NCI-H1436 (cell line): ENCODE measurements at places on chromosomes 6 and 20.

- DNase-seq = no peak
Observed at GRCh38 chr6:150770637-150771036, 94.9 kb upstream of the MTHFD1L start.

DNA sequence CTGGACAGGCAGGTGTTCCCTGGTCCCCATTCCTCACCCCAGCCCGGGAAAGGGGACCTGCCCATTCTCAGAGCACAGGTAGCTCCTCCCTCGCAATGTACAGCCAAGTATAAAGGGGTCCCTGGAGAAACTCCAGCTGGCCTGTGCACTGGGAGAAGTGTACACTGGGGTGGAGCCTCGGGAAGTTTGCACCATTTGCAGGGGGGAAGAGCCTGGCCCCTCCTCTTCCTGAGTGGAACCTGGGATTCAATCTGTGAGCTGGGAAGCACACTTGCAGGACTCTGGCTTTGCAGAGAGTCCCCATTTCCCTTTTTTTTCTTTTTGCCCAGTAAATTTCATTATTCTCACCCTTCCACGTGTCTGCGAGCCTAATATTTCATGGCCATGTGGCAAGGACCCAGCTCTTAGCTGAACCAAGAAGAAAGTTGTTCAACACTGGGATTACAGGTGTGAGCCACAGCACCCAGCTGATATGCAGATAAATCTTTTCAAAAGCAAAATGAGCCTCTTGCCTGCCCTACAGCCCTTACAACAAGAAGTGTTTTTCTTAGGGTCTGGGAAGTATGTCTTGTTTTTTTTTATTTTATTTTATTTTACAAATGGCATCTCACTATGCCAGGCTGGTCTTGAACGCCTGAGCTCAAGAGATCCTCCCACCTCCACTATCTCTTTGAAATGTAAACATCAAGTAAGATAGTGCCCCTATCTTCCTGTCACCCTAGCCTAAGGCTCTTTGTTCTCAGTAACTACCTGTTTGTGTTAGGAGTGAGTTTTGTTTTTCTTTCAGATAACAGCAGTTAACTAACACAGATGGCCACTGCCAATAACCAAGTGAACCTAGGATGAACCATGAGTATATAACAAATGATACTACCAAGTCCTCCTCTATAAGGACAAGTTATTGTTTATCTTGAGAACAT is 9.3 kb upstream of the RNGTT start:
- DNase-seq = no peak

GRCh38 chr6:75963569-75963968 is 108.9 kb downstream of the IMPG1 start:
- no peak for DNase-seq

GRCh38 chr6:126761854-126762253 is 356.6 kb upstream of the RSPO3 start:
- no peak for DNase-seq

DNA sequence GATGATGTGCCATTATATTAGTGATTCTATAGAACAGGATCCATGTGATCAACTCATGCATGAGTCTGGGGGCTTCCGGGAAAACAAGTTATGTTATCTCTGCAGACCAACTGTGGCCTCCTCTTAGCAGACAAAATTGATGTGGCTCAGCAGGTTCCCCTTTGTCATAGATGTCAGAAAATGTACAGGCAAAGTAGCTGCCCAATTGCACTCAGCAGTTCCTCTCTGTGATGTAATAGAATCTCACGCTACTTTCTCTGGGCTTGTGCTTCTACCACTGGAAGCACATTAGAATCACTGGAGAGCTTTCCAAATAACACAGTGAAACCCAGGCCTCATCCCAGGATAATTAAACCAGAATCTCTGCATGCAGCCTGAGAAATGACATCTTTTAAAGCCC is 253.1 kb downstream of the SLC24A3 start:
- DNase-seq = no peak

- no peak for DNase-seq
Observed at GRCh38 chr6:129981598-129981997, 36.8 kb upstream of the L3MBTL3 start.

GRCh38 chr6:24566020-24566767 is 71.4 kb downstream of the ALDH5A1 start:
- DNase-seq = no peak

- no peak for DNase-seq
Observed at GRCh38 chr6:147508866-147509608, 547 bp downstream of the SAMD5 start.

DNA sequence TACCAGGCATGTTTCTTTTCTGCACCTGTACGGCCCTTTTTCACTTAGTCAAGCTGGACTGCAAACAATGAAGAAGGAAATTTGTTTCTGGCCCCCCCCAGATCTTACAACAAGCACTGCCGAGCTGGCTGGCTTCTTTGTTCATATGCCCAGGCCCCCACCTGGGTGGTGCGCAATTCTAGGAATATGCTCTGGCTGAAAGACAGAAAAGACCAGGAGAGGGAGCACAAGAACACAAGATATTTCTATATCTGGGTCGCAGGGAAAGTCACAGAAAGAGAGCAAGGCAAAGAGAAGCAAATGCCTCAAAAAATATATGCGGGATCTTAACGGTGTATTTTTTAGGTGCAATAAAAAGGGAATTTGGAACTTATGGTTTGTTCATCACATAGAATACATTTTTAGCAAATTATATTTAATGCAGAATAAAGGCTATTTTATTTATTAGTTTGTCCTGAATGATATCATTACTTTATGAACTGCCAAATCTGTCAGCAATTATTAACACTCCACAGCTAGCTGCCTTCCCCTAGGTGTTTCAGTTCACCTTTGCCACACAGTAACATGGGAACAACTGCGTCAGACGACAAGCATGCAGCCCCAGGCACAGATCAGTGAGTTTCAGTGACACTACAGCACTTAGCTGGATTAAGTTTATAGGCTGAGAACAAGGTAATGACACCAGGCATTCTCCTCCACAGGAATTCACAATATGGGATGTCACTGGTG is 76.5 kb downstream of the GJA10 start:
- DNase-seq = peak; percentile 64
